ENCODE measurements at places on chromosomes 1 and 21. TPM values are rescaled to one million over a fixed set of nuclear protein-coding genes. Genes with fewer than 3 reads are reported as not detected.
A peak's percentile ranks its signal among the peaks of the same experiment; 100 is the strongest.

Gene SPRR4
- not detected for total RNA-seq

Gene CTSK
- 6.2 TPM for total RNA-seq

Gene CR1
- total RNA-seq, result 2.9 TPM

Gene OLFML3
- 13.8 TPM for total RNA-seq

Gene CA6
- 0.19 TPM for total RNA-seq

Gene FABP3
- total RNA-seq, result 5,086 TPM

Gene UBL4B
- total RNA-seq, result not detected

Gene WNT3A
- not detected for total RNA-seq

Gene EDN2
- total RNA-seq, result not detected

Gene TTC34
- 0.70 TPM for total RNA-seq

DNA sequence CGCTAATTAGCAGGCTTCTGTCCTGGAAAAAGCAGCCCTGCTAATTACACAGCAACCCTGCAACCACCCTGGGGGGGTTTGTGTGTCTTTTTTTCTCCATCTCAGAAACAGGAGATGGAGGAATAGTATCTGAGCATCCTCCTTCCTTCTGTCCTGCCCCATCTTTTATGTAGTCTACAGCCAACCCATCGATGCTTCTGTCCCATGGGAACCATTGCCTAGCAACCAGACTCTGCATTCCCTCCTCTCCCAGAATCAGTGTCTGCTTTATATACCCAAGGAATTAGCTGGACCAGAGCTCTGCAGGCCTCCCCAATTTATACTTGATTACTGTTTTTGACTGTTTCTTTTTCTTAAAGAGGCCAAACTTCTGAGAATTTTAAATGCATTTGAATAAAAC is 35.1 kb downstream of the LRRC38 start:
- no peak for DNase-seq

GRCh38 chr1:7638078-7638477 is 133.0 kb upstream of the VAMP3 start:
- DNase-seq, result no peak

DNA sequence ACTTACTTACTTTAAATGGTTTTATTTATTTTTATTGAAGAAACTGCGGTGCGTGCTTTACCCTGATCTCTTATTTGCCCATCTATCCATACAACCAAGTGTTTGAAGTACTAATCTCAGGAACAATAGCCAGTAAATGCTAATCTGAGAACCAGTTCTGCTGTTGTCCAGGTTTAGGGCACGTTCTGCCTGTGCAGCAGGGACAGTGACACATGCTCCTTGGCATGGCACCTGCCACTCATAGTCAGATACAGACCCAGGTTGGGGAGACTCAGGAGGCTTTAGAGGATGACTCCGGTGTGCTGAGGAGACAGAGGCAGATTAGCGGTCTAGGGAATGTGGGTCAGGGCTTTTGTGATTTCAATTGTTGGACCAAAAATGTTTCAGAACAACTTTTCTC is 83.6 kb downstream of the NRIP1 start:
- no peak for DNase-seq

- no peak for DNase-seq
These were observed 721 bp downstream of the LRRIQ3 start for GRCh38 chr1:74197255-74197654.

DNA sequence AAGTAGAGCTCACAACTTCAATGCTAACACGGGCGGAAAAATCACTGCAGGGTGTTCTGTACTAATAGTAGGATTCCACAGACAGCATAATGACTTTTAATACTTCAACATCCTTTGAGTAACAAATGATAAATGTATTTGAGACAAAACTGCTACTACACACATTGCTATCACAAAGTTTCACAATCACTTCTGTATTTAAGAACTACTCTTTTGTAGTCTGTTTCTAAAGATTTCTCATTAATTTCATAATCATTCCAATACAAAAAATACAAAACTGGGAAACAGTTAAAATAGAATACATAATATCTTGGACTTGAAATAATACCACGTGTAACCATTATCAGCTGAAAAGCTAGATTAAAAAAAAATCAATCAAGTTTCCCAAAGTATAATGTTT is 2.7 kb downstream of the HMGN1 start:
- DNase-seq, result no peak

- no peak for DNase-seq
These were observed 43.9 kb upstream of the LYST start for GRCh38 chr1:235910357-235911299.

DNA sequence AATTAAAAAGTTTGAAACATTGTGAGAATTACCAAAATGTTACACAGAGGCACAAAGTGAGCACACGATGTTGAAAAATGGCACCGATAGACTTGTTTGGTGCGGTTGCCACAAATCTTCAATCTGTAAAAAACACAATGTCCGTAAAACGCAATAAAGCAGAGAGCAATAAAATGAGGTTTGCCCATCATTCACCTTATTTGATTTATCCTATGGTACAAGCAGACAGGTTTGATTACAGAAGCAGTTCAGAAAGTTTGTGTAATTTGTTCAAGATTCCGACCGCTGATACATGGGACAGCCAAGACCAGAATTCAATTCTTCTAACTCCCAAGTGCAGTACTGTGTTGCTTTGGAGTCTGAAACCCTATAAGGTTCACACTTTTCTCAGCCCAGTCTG is 318.3 kb upstream of the PROX1 start:
- no peak for DNase-seq

DNA sequence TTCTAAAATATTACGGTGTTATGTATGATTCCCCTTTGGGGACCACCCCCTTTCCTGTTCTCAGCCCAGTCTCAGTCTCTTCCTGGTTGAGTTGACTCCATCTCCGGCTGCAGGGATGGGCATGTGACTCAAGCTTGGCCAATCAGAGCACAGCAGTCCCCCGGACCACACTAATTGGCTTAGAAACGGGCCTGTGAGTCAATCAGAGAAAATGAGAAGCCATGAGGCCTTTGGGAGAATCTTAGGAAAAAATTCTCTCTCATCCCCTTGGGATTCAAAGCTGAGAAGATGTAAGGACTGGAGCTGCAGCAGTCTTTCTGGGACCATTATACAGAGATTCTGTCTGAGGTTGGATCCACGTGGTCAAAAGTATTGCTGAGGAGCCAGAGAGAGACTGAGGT is 10.7 kb upstream of the FHAD1 start:
- DNase-seq, result no peak

- no peak for DNase-seq
These were observed 2.5 kb downstream of the VWA1 start for GRCh38 chr1:1437904-1438376.

DNA sequence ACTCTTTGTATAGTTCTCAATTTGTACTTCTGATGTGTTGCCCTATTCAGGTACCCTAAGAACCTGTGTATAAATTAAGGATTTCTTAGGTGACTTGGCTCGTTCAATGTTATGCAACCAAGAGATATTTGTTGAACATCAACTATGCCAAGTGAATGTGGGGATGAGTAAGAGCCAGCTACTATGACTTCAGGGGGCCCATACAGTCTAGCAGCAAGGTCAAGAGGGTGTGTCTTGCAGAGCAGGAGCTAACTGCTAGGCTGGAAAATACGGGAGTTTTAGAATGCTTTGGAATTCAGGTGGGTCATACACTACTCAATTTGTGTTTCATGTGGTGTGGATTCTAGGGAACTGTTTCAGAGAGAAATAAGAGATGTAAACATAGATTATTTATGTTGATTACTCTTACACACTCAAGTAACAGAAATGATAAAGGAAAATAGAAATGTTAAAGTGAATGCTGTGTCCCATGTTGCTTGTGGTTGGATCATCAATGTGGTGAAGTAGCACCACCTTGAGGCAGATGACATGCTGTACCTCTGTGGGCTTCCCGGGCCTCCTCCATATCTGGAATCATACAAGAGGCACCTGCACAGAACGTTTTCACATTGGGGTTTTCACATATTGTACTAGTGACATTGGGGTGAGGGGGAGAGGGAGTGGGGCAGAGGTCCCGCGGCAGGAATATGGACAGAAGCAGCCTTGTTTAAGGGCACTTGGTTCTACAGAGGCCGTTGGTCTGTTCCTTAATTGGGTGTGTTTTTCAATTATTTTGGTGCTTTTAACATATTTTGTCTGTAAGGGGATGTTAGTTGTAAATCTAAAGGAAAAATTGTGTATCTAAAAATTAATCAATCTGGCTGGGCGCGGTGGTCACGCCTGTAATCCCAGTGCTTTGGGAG is 12.4 kb downstream of the ARPC5 start:
- DNase-seq, result peak; percentile 61

- DNase-seq, result no peak
These were observed 1.9 kb downstream of the MTFR1L start for GRCh38 chr1:25821630-25822091.

DNA sequence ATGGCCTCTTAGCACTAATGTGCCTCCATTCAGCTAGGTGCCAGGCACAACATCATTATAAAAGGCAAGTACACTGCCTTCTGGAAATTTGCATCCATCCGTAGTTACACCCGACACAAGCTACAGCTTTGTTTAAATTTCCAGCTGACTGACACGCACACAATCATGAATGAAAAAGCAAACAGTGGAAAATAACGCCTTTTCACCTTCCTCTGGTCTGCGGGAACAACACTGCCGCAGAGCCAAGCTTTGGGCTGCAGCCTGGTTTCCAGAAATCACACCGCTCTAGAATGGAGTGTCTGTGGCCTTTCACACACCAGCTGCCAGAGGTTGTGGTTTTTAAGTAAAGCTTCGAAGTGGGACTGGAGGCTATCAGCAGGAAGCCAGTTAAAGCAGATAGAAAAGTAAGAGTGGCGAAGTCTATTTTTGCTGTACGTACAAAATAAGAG is 142.8 kb upstream of the COA6 start:
- DNase-seq, result no peak

- no peak for DNase-seq
These were observed 16.2 kb downstream of the MIER1 start for GRCh38 chr1:66940981-66941380.

DNA sequence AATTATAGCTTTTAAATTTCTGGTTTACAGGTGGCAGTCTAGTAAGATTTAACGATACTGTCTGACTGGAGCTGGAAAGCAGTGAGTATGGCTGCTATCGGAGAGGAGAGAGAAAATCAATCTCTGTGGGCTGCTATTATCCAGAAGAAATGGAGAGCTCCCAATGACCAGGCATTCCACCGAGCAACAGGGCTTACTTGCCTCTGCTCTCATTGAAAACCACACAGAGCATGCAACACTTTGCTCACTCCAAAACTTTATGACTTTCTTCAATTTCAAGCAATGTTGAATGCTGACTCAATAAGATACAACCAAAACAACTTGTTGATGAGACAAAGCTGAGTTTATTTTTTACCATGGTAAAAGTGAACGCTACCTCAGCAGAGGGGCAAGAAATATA is 337.0 kb upstream of the NCAM2 start:
- no peak for DNase-seq

GRCh38 chr1:21550866-21551475 is 41.7 kb downstream of the ALPL start:
- no peak for DNase-seq

DNA sequence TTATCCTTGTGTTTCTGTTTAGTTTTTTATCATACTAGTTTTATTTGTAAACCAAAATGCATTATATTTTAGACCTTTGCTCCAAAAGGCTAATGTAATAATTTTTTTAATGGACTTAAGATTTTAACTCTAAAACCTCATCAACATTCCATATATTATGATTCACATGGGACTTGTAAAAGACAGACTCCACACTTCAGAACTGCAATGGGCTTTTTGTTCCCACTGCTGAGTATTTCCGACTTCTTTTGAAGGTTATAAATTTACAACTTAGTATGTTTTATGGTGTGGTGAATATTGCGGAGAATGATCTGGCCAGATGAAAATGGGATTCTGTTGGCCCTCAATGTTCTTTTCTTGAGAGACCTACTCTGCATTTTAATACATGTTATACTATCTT is 678.5 kb downstream of the USP25 start:
- DNase-seq, result no peak

- no peak for DNase-seq
These were observed 9.3 kb upstream of the MARCKSL1 start for GRCh38 chr1:32345289-32345827.

- no peak for DNase-seq
These were observed 52.7 kb upstream of the ADARB1 start for GRCh38 chr21:45021428-45022347.

DNA sequence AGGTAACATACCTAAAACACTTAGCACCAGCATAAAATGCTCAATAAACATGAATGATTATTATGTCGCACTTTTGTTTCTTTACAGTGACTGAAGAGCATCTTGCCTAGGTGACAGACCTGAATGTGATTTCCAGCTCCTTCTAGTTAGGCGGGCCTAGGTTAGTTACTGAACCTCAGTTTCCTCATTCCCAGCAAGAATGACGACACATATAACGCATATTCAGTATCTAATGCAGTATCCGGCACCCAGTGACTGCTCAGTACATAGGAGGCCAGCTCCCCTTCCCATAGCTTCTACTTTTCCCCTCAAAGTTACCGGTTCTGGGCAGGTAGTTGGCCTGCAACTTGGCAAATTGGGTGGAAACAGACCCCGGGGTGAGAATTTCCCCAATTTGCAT is 763 bp downstream of the AUNIP start:
- DNase-seq, result no peak
